ENCODE measurements at places on chromosomes 12 and 14.

- DNase-seq, result no peak
Observed at GRCh38 chr14:91753501-91754128, 21.7 kb upstream of the CATSPERB start.

GRCh38 chr14:32938719-32939253 is at the start of gene NPAS3:
TSS of gene NPAS3 (plus strand) at chr14:32938879.
- no peak for DNase-seq

GRCh38 chr14:91409928-91410718 is 7.5 kb downstream of the CCDC88C start:
- no peak for DNase-seq

DNA sequence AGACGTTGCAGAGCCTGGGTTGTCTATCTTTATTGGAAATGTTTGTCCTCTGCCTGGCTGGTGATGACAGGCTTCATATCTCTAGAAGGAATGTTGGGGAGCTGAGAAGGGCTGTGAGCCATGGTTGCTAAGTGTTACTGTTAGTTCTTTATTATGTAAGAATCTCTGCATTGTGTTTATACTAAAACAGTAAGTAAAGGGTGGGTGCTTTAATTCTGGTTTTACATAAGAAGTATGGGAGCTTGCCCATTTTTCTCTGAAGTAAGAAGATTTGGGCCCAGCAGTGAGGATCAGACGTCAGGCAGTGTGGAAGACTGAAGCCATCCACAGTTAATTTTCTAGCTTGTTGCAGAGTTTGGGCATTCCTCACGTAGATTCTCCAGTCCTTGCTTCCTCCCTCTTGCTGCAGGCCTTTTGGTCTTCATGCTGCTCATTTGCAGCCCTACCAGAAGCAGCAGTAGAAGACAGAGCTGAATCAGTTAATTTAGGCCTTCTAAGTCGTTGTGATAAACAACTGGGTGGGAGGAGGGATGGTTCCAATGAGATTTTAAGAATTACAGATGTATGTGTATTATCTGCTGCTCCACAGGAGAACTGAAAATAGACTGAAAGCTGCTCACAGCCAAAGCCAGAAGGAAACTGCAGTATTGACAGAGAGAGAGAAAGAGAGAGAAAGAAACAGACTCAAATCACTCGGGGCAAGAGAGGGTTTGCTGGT is 21.4 kb downstream of the WNT5B start:
- DNase-seq, result no peak

- no peak for DNase-seq
Observed at GRCh38 chr12:31650918-31651317, 8.6 kb upstream of the ETFBKMT start.
